Endothelial cell (in vitro differentiated cells): ENCODE measurements at places on chromosomes 1 and 21.

- no peak for DNase-seq
Measured at GRCh38 chr1:80375662-80376061, 1369.1 kb upstream of the ADGRL4 start.

DNA sequence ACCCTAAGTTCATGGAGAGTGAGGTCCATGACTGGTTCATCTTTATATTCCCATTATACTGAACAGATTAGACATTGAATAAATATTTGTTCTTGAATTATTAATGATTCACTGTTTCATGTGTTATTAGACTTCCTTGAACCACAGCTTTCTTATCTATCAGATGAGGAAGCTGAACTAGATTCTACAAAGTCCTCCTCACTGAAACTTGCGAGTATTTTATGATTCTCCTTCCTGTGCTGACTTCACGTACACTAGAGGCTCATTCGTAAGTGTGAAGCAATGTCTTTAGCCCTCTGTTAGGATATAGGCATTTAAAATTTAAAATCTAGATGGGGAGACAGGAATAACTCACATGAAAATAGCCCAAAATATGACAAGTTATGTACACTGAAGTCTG lies 95.6 kb upstream of the IRF2BP2 start:
- no peak for DNase-seq

GRCh38 chr1:44994309-44994898 lies 8.0 kb upstream of the EIF2B3 start:
- no peak for DNase-seq

GRCh38 chr1:186215636-186216035 lies 159.4 kb downstream of the TPR start:
- DNase-seq = no peak

GRCh38 chr1:202305168-202305567 lies 36.6 kb downstream of the UBE2T start:
- no peak for DNase-seq

DNA sequence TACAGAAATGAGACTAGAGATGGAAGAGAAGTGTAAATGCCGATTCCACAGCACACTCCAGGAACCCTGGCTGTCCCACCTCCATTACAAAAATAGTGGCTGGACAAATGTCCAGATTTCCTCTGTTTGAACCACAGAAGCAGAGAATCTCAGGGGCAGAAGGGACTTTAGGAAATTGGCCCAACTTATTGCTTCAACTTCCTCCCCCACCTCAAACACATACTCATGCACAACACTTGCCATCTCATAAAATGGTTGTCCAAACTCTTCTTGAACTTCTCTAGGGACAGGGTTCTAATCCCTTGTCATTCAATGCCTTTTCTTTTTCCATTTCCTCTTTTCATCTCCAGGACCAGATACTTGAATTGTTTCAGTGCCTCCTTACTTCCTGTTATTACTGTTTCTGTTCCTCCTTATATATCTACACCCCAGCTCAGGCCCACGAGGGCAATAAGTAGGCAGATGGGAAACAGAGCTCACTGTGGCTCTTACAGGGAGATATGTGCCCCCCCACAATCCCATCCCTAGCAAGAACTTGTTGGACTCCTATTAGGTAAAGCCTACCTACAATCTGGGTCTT lies 8.5 kb upstream of the B4GALT3 start:
- no peak for DNase-seq

DNA sequence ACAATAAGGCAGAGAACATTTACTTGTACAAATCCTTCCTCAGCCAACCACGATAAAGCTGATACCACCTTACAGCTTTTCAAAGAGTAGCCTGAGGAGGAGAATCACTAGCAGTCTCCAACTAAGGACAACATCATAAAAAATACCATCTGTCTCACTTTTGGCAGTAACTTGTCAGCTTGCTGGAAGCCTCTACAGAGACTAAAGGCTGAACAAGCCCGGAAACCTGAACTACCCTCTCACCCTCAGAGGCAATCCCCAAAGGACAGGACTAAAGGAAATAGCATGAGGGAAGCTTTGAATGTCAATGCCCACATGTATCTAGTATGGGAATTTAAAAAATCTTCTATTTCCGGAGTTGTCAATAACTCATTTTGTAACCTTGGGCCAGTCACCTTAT lies 10.6 kb downstream of the SRSF4 start:
- no peak for DNase-seq

DNA sequence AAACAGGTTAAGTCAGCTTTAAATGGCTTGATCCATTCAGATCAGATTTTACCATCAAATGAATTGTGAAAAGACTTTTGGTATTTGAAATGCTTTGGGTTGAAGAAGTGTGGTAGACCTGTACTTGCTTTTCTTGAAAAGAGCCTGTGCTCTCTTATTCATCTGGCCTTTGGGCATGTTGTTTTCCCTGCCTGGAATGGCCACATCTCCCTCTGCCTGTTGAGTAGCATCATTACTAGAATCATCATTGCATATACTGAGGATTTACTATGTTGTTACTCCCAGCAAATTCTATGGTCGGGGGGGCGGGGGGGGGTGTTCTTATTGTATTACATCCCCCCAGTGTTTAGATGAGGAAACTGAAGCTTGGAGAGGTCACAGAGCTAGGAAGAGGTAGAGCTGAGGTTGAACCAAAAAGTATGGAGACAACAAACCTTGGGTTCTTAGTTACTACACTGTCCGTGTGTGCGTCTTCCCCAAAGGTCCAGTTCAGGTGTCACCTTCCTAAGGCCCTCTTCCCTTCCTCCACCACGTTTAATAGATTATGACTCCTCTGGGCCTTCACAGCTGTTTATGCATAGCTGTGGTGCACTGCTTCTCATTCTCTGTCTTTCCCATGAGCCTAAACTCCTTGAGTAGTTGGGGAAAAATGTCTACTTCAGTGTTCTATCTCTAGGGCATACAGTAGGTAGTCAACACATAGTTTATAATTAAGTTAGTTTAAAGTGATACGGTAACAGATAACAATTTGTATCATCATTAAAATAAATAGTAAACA lies 246.4 kb upstream of the HOOK1 start:
- DNase-seq = no peak

DNA sequence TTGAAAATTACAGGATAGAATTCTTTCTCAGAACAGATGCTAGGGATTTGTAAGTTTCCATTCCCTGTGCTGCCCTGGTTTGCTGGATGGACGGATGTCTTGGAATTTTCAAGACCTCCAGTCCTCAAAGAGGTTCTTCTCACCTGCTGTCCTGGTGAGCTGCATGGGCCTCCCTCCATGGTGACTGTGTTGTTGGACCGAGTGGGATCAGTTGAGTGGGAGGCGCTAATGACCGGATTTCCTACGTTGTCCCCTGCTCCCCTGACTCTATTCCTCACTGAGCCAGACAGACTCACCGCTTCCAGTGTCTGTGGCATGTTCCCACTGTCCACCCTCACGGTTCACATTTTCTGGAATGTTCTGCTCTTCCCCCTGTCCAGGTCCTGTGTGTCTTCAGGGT lies 229.8 kb downstream of the CAMTA1 start:
- no peak for DNase-seq

- DNase-seq = no peak
Measured at GRCh38 chr1:177568622-177569021, 397.9 kb downstream of the BRINP2 start.

DNA sequence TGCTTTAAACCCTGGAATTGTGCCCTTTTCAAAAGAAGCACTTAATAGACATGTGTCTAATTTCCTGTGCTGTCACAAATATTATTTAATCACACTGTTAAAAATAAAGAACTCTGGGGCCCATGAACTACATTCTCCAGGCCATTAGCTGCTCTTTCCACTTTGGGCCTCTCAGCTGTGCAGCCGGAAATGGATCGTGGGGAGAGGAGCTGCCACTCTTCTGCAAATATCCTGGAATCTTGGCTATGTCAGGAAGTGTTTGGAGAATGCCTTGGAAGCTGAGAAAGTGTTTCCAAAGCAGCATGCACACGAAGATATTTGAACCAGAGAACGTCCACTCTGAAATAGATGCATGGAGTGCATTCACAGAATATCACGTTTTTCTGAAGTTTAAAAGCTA lies 27.5 kb upstream of the VPS26C start:
- peak; percentile 24 for DNase-seq

- no peak for DNase-seq
Measured at GRCh38 chr1:67619080-67619479, 65.9 kb upstream of the GADD45A start.

DNA sequence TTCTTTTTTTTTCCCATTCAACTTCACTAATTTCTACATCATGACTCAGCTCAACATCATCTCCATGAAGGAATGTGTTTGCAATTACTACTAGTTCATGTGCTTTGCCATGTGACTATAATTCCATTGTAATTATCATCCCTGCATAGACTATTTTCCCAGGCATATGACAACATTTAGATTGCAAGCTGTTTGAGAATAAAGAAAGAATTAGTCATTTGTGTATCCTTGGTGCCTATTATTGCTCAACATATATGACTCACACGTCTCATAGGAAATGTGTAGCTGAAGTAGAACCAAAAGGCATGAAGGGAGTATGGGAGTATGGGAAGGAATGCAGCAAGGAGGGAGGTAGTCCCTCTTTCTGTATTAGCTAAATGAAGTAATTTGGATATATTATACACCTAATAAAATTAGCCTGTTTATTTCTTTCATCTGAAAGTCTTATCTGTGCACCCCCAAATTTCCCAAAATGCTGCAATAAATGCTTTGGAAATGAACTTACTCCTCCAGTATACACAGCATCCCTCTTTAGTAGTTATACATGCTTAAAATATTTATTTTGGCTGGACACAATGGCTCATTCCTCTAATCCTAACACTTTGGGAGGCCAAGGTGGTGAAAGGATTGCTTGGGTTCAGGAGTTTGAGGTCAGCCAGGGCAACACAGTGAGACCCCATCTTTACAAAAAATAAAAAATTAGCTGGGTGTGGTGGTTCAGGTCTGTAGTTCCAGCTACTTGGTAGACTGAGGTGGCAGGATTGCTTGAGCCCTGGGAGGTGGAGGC lies 316.9 kb upstream of the ADGRL4 start:
- no peak for DNase-seq

GRCh38 chr1:15681349-15682292 lies 2.5 kb upstream of the PLEKHM2 start:
- DNase-seq = no peak

- DNase-seq = no peak
Measured at GRCh38 chr1:165389609-165390008, 33.1 kb upstream of the LMX1A start.

DNA sequence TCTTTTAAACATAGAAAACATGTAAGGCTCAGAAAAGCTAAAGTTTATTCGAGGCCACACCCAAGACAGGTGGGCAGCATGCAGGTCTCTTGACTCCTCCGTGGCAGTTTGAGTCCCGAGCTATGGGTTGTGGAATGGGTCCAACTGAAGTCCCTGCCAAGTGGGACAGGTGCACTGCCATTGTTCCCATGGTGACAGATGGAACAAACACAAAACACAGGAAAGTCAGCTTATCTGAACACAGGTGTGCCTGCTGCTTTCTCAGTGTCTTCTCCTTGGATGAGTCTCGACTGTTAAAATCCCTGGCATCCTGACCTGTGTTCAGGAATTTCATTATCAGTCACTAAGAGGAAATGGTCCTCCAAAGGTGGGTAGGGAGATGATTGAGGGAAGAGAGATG lies 99.0 kb upstream of the RAB4A start:
- no peak for DNase-seq

DNA sequence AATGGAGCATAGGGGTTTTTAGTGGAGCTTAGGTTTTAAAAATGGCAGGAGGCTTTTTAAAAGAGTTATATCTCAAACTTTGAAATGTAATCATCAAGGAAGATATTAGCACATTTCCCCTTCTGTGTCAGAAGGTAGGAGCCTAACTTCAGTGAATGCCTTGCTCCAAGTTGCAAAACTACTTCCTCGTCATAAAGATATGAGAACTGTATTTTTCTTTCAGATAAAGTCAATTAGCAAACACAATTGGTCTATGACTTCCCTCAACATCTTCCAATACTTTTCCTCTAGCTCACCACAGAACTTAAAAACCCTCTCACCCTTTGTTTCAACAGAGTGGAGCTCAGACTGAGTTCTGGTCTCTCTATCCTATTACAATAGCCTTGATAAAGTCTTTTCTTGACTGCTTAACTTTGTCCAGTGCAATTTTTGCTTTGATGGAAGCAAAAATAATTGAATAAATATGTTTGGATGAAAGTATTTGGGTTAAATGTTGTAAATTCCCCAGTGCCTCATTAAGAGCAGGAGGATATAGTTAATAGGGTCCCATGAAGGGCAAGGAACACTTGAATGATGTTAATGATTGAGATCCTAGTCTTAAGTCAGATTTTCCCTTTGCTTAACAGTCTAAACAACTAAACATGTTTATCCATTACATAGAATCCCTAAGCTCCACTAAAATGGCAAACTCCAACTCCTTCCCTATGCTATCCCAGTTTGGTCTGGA lies 58.9 kb downstream of the TNFSF18 start:
- no peak for DNase-seq

GRCh38 chr1:37482004-37482785 lies 7.8 kb downstream of the ZC3H12A start:
- DNase-seq = no peak

GRCh38 chr1:98129491-98129890 lies 208.7 kb upstream of the DPYD start:
- no peak for DNase-seq

- no peak for DNase-seq
Measured at GRCh38 chr1:145717833-145718232, 1.5 kb upstream of the CD160 start.

DNA sequence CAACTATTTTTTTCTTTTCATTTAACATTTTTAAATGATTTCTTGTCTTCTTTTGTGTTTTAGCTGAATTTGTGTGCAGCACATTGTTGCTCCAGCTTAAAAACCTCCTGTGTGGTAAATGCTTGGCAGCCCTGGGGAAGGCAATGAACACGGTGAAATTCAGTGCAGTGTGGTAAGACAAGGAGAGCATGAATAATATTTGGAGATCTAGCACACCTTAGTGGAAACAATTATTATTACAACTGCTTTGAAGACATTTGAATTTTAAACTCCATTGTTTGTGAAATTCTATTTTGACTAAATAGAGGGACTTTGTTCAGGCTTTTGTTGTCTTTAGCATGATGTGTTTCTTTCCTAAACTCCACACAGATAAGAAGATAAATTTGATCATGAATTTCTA lies 242.6 kb upstream of the CXADR start:
- no peak for DNase-seq

- no peak for DNase-seq
Measured at GRCh38 chr21:46161633-46162592, 6.5 kb upstream of the FTCD start.

GRCh38 chr1:100422065-100422464 lies 69.8 kb downstream of the CDC14A start:
- no peak for DNase-seq

- DNase-seq = no peak
Measured at GRCh38 chr1:93749487-93749886, 67.8 kb upstream of the BCAR3 start.

- DNase-seq = no peak
Measured at GRCh38 chr1:244603498-244603897, 49.4 kb upstream of the DESI2 start.
